ENCODE measurements at places on chromosomes 16 and 17. TPM values are rescaled to one million over a fixed set of nuclear protein-coding genes. Genes with fewer than 3 reads are reported as not detected.

GRCh38 chr17:61700252-61700651 lies 109.2 kb upstream of the NACA2 start:
- no peak for DNase-seq

DNA sequence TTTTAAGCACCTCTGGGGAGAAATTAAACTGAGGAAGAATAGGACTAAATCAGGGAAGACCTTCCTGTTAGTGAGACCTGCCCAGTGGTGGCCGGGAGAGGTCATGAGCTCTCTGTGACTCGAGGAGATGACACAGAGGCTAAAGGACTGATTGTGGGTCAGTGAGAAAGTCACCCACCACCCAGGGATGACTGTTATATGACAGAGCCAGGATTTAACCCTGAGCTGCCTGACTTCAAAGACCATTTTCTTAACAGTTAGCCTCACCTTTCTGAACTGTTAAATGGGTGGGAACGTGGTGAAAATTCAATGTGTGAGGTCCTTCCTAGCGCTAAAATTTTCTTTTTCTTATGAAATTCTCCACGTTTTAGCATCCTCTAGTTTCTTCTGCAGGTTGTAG lies 72.5 kb downstream of the WSB1 start:
- DNase-seq: no peak

- no peak for DNase-seq
Measured at GRCh38 chr17:48860456-48860855, 29.6 kb downstream of the CALCOCO2 start.

DNA sequence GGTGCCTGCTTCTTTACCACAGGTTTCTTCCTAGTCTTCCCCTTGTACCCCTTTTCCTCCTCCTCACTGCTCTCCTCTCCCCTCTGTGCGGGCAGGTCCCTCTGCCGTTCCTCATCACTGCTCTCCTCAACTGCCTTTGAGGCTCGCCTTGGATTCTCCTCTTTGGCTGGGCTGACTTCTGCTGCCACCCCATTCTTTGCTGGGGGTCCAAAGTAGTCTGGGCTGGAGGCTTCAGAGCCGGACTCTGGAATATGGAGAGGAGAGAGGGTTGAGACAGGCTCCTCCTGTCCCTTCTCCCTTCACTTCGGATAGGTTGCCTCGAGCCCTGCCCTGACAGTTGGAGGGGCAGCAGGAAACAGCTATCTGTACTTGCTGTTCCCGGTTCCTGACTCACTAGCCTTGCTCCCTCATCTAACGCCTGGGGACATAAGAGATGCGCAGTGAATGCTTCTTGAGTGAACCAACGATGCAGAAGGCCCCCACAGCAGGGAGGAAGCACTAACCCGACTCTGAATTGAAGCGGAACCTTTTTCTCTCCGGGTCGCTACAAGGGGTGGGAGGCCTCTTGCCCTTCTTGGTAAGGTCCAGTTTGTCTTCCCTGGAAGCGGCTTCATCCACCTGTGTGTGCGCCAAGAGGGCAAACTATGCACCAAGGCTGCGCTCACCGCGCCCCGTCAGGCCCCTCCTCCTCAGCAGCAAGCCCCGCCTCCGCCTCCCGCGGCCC lies 655 bp downstream of the HIRIP3 start:
- DNase-seq: peak; percentile 36

DNA sequence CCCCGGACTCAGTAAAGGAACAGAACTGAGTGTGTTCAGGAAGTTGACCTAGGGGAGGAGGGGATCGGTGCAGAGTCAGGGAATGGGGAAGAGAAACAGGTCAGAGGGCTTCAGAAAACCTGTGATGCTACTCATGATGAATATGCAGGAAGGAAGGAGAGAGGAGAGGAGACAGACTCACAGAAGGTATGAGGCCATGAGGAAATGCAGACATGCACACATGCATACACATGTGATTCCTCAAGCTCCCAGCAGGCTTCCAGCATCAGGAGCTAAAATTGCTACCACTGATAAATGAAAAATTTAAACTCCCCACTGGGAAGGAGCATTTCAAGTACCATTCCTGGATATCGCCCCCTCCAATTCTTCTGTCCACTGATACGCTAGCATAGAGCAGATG lies 262.6 kb downstream of the SLC39A11 start:
- DNase-seq: no peak

GRCh38 chr17:57714665-57715180 lies 30.4 kb downstream of the CCDC182 start:
- DNase-seq: no peak

DNA sequence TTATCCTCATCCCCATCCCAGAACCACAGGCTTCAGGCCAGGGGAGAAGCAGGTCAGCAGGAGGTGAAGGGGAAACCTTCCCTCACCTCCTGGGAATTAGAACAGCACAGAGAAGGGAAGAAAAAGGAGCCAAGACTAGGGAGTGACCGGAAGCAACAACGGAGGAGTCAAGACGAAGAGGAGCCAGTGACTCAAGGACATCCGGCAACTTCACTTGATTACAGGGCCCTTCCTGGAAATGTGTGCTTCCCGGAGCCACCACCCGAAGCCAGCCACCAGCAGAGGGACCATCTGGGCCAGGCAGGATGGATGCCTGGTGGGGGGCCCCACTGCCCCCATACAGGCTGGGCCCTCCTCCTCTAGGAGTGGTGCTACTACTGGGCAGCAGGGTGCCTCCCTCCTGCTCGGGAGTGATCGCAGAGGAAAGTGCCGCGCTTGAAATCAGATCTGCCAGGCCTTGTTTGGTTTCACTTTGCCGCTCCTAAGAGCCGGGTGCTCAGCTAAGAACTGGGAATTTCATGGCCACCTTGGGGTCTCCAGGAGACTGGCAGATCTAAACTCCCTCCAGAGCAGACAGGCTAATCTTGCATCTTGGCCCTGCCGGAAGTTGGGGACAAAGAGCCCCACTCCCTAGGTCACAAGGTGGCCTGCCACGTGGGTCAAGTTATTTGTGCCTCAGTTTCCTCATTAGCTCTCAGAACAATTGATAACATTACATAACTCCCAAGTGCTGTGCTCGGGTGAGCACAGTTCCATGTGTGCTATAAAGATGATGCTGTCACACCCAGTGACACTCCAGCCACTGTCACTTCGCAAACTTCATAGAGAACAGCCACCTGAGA lies 6.6 kb downstream of the CDC42EP4 start:
- DNase-seq: peak; percentile 94

- DNase-seq: no peak
Measured at GRCh38 chr17:64439956-64440355, 9.0 kb upstream of the MILR1 start.

DNA sequence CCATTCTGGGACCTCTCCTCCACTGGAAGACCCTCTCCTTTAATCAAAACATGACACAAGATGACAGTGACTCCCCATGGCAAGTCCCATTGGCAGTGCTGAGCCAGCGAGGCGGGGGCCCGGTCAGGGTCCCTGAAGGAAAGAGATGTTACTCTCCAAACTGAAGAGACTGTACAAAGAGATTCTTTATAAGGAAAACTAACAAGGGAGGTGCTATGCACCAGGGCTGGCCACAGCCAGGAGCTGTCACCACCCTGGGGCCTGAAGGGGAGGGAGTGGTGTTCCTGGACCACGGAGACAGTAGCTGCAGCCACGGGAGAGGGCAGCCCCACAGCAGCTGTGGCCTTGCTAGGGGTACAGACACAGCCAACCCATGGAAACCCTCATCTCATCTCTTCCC lies 123.1 kb downstream of the XYLT1 start:
- DNase-seq: no peak

DNA sequence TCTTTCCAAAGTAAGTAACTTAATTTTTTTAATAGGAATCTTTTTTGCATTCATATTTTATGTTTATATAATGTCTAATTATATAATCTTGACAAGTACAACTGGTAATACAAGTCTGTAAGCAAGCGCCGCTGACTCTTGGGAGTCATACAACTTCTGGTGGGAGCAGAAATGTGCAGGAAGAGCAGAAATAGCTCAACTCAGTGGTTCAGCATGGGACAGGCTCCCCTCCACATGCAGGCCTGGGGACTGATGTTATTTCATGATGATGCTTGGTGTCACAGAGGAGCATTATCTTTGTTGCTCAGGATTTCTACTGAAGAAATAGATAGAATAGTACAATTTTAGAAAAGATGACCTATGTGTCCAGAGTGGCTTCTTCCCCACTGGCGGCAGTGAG lies 10.7 kb downstream of the UQCRC2 start:
- no peak for DNase-seq

DNA sequence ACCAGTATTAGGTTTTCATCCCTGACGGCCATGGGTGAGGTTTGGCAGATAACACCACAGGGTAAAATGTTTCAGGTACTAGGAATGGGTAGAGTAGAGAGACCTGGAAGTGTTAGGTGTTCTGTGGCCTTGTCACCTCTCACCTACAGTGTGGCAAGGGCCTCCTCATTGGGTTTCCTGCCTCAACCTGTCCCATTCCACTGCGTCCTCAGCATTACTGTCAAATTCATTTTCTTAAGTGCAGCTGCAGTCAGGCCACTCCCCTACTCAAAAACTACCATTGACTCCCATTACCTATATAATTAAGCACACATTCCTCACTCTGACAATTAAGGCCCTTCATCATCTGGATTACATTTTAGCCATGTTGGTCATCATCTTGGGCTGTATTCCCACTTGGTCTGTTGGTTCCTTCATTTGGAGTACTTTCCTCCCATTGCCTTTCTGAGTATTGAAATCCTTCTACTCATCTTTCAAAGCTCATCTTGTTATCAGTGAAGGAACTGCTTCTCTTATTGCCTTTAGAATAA lies 64.5 kb downstream of the NUP88 start:
- DNase-seq: no peak

DNA sequence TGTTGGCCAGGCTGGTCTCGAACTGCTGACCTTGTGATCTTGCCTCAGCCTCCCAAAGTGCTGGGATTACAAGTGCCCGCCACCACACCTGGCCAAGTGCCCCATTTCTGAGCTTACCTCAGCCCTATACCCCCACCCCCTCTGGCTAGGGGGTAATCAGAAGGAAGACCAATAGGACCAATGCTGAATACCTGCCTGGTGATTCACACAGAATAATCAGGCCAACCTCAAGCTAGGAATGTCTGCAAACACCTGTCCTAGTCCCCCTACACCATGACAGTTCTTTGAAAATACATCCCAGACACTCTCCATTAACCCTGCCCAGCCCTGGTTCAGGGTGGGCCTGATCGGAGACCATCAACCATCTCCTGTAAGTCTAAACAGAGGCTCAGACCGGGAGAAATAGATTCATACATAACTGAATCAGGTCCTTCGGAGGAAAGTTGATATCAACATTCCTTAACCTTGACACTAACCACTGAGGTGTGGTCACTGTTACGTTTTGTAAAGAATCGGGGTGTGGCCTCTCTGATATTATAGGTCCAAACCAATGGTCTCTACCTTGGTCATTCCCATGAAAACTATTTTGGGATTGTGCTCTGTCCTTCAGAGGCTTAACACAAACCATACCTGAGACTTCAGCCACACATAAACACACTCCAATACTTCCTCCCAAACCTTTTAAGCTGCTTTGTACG lies 130.8 kb downstream of the GAS7 start:
- no peak for DNase-seq

DNA sequence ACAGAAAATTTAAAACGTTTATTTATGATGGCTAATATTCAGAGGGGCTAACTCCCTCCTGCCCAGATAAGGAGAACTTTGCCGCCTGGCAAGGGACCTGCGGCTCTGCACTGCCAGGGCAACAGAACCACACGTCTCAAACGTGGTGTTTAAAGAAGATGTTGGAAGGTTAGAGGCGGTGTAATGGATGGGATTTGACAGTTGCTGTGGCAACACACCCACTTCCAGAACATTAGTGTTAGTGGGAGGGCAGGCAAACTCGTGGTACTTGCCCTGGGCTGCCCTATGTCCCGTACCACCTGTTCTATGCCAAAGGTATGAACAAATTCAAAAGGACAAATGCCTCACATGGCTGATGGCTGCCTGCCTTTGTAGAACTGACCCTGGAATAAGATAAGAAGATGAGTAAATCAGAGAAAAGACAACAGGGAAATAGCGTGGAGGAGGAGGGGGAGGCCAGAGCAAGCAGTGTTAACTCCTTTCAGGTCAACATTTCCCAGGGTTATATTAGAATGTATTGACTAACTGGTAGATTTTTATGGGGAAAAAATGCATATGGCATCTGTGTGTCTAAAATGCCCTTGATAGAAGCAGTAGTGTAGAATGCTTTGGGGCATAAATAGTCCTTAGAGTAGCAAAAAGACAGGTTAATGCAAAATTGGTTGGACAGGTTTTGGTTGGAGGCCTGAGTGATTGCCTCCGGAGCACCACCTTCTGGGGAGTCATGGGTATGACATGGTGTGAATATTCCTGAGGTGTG lies 30.8 kb downstream of the HLF start:
- peak; percentile 78 for DNase-seq

DNA sequence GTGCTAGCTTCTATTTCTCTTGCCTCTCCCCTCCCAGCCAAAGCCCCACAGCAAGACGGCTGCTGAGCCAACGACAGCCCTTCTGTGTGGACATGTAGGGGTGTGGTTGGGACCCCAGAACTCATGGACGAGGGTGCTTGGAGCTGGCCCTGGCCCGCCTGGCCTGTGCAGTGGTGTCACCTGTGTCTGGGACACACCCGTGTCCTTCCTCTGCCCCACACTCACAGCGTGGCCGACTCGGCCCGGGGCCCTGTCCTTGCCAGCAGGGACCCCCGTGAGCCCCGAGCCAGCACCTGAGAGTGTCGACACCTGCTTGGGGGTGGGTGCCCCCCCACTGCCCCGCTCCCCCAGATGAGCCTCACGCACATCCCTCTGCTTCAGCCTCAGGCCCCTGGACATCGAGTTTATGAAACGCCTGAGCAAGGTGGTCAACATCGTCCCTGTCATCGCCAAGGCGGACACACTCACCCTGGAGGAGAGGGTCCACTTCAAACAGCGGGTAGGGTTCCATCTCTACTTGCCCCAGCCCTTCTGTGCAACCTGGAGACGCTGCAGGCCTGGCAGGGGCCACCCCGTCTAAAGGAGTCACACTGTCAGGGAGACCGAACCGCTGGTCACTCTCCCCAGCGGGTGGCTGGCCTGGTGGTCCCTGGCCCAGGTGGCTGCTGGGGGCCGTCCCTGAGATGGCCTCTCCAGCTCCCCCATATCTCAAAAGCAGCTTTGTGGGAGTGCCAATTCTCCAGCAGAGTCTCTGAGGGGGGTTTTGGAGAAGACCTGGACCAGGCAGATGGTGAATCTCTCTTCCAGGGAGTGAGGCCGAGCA lies 349.8 kb downstream of the SEC14L1 start:
- no peak for DNase-seq

Gene SOCS3
- 7.2 TPM for total RNA-seq

Gene CTRB2
- not detected for total RNA-seq

Gene KRT23
- total RNA-seq: not detected

Gene KRTAP4-1
- total RNA-seq: not detected

Gene PNMT
- total RNA-seq: not detected

Gene CD300A
- not detected for total RNA-seq

Gene ABCA3
- 13.7 TPM for total RNA-seq
